ENCODE measurements at places on chromosomes 7 and 10.
A peak's percentile ranks its signal among the peaks of the same experiment; 100 is the strongest.

DNA sequence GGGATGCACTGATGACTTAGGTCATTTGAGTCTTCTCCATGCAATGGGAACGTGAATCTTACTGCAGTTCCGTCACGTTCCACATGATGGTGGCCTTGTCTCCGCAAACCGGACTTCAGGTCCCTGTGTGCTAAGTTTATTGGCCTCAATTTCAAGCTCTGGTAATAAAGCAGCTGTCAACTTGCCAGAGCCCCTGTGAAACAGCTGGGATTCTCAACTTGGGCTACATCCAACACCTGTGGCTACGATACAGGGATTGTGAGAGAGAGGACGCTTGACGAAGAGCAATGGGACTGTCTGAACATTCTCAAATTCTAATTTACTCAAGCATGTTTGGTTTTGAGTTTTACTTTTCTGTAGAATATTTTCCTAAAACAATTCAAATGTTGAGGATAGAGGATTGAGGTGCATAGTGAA, 174.2 kb downstream of the PTN start:
- DNase-seq, result peak; percentile 81

DNA sequence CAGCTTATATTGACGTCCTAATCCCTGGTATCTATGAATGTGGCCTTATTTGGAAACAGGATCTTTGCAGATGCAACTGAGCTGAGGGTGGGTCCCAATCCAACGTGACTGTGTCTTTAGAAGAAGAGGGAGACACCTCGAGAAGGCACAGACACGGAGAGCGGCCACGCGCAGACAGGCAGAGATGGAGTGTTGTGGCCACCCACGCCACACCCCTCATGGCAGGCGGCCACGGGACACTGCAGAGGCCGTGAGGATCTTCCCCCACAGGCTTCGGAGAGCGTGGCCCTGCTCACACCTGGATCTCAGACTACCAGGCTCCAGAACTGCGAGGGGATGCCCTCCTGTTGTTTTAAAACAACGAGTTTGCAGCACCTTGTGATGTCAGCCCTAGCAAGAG, 244.9 kb downstream of the DNAJB6 start:
- DNase-seq, result no peak

GRCh38 chr10:110304394-110304779, 333 bp downstream of the SMNDC1 start:
- DNase-seq, result no peak

DNA sequence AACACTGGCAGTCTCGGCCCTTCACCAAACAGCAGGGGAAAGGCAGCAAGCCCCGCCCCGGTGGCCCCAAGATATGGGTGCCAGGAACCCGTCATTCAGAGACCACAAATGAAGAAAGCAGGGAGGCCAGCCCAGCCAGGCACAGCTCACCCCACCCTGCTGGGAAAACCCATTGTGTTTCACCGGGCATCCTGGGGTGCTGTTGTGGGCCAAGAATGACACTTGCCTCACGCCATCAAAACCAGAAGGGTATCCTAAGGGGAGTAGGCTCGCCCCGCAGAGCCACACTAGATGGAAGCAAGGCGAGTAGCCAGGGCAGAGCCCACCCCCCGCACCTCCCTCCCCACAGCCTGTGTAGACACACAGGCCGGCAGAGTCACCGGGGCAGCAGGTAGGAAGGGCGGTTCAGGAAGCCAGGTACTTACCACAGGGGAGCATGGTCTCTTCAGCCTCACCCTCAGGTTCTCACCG, 72.5 kb upstream of the KCNMA1 start:
- DNase-seq, result no peak

DNA sequence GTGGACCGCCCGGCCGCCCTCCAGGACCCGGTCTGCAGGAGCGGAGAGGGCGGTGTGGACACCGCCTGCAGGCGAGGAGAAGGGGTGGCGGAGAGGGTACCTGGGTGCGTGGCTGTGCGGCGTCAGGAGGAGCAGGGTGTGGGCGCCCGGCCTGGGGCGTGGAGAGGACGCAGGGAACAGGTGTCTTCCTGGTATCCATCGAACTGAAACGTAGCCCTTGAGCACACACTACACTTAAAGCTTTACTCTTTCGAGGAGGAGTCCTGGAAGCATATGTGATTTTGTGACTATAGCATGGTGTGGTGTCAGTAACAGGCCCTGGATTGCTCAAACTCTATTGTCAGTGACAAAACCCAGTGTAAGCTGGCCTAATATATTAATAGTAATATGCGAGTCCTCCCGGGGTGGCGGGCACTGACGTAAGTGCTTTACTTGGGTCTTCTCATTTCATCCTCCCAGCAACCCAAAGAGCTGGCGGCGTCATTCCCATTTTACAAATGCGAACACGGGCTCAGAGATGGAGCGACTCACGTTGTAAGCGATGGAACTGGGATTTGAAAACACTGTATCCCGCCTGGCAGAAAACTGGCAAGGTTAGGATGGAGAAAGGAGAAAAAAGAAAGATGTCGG, 508 bp upstream of the TECPR1 start:
- DNase-seq, result peak; percentile 15

DNA sequence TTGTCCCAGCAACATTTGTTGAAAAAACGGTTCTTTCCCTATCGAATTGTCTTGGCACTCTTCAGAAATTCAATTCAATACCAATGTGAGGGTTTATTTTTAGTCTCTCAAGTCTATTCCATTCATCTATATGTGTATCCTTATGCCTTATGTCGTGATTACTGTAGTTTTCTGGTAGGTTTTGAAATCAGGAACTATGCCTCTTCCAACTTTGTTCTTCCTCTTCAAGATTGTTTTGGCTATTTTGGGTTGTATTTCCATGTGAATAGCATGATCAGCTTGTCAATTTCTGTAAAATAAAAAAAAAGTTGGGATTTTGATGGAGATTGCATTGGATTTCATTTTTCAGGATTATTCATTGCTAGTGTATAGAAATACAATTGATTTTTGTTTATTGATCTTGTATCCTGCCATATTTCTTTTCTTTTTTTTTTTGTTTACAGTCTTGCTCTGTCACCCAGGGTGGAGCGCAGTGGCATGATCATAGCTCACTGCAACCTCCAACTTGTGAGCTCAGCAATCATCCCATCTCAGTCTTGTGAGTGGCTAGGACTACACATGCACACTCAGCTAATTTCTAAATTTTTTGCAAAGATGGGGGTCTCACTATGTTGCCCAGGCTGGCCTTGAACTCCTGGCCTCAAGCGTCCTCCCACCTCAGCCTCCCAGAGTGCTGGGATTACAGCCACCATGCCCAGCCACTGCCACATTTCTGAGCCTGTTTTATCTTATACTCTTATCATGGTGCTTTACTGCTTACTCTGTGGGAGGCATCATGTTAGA, 46.2 kb upstream of the MKLN1 start:
- no peak for DNase-seq

- no peak for DNase-seq
These were observed 1.5 kb upstream of the KAT6B start for GRCh38 chr10:74824900-74825370.

DNA sequence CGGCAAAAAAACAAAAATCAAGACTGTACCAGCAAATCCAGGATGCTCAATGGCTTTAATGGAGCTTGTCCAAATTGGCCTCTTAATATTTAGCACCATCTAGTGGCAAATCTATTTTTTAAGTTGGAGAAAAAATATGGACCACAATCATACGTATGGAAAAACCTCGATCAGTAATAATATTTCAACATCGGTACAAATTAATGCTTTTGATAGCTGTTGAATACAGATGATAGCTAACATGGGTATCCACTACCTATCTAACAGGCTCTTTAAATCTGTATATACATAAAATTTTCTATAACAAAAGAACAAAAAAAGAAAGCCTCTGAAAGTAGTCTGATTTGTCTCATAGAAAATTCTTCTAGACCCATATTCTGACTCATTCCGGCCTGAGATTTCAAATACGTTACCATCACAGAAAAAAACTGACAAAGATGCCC, 29.2 kb downstream of the COA1 start:
- peak; percentile 19 for DNase-seq

- DNase-seq, result no peak
These were observed 60.7 kb downstream of the TMEM209 start for GRCh38 chr7:130144312-130145171.

DNA sequence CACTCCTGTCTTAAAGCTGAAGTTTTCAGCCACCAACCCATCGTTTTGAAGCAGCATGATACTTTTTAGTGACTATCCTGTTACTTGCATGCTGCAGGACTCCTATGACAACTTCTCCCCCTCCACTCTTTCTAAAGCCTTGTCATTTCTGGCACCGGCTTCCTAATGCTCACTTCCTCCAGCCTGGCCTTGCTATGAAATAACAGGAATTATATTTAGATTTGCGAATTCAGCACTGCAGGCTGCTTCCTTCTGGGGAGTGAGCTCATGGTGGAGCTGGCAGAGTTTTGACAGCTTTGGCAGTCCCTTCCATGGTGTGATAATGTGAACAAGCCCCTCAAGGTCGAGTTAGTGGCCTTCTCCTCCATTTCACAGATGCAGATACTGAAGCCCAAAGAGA, 13.4 kb downstream of the BLNK start:
- no peak for DNase-seq

GRCh38 chr10:79128923-79129305, 60.1 kb downstream of the ZMIZ1 start:
- DNase-seq, result peak; percentile 39

All from LNCaP clone FGC (cell line).